Neural progenitor cell (in vitro differentiated cells): ENCODE measurements at places on chromosomes 4 and X. TPM values are rescaled to one million over a fixed set of nuclear protein-coding genes. Genes with fewer than 3 reads are reported as not detected.

Gene MAGIX
- 1.4 and 1.5 TPM in 2 replicates for total RNA-seq

Gene KLHL4
- 0.17 and 0.22 TPM in 2 replicates for total RNA-seq

Gene GPC3
- total RNA-seq, result 968 and 1,039 TPM in 2 replicates

Gene COL25A1
- 1.3 and 2.0 TPM in 2 replicates for total RNA-seq

Gene HPSE
- 0.28 and 0.73 TPM in 2 replicates for total RNA-seq

DNA sequence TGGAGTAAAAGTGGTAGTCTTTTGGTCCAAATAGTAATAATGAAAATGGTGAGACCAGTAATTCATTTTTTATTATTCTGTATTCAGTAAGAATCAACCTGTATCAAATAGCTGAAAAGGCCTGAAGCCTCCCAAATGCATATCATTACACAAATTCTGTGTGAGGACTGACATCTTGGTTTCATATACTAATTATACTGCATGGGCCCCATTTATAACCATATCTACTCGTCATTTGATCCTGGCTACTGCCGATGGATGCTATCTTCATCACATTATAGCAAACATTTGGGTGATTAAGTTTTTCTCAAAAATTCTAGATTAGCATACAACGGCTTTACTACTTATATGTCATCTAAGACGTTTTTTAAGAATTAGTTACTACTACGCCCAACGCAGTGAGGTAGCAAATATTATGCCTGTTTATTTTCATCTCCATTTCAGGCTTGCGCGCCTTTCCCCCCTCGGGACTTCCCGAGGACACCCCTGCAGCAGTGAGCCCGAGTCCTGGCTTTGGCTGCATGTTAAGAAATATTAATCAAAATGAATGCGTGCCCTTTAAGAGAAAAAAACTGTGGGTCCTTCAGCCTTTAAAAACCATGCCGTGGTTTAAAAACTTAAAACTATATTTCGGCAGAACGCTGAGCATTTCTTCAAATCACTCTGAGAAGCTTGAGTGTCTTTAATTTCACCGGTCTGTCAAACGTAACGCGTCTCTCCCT, 814 bp upstream of the MMAA start:
- H3K4me3 ChIP-seq, result peak overlapping the region; percentile 84
- H3K27ac ChIP-seq, result no peak overlapping the region
- no peaks in the 10 kb centered on the region for H3K27me3 ChIP-seq
- H3K36me3 ChIP-seq, result no peaks in the 10 kb centered on the region
- H3K4me1 ChIP-seq, result peaks cover 8% of the 10 kb centered on the region

- no peak overlapping the region for H3K4me3 ChIP-seq
- no peak for DNase-seq
- no peaks in the 10 kb centered on the region for H3K27me3 ChIP-seq
- no peak overlapping the region for H3K27ac ChIP-seq
- H3K36me3 ChIP-seq, result no peaks in the 10 kb centered on the region
Measured at GRCh38 chr4:85673540-85673939, 198.6 kb downstream of the ARHGAP24 start.

- no peaks in the 10 kb centered on the region for H3K27me3 ChIP-seq
- H3K27ac ChIP-seq, result no peak overlapping the region
- no peak for DNase-seq
- H3K4me3 ChIP-seq, result no peak overlapping the region
Measured at GRCh38 chrX:150570512-150570911, 2.1 kb downstream of the MTM1 start.

- no peaks in the 10 kb centered on the region for H3K4me1 ChIP-seq
- no peak for DNase-seq
- no peaks in the 10 kb centered on the region for H3K27me3 ChIP-seq
Measured at GRCh38 chr4:175951794-175952193, 113.8 kb upstream of the WDR17 start.

- no peaks in the 10 kb centered on the region for H3K36me3 ChIP-seq
- H3K27ac ChIP-seq, result no peak overlapping the region
- peaks cover 29% of the 10 kb centered on the region for H3K4me1 ChIP-seq
- H3K4me3 ChIP-seq, result peak overlapping the region; percentile 89
- DNase-seq, result no peak
- H3K27me3 ChIP-seq, result no peaks in the 10 kb centered on the region
Measured at GRCh38 chr4:184647266-184648053, 1.8 kb downstream of the CASP3 start.

GRCh38 chrX:155148724-155149537, 67.3 kb upstream of the VBP1 start:
- no peak overlapping the region for H3K4me3 ChIP-seq
- no peak overlapping the region for H3K27ac ChIP-seq
- no peaks in the 10 kb centered on the region for H3K27me3 ChIP-seq

GRCh38 chrX:13179100-13179499, 134.7 kb upstream of the FAM9C start:
- no peaks in the 10 kb centered on the region for H3K36me3 ChIP-seq
- H3K27ac ChIP-seq, result no peak overlapping the region
- H3K27me3 ChIP-seq, result no peaks in the 10 kb centered on the region
- H3K4me3 ChIP-seq, result no peak overlapping the region
- DNase-seq, result no peak

- H3K36me3 ChIP-seq, result no peaks in the 10 kb centered on the region
- no peaks in the 10 kb centered on the region for H3K4me1 ChIP-seq
- H3K4me3 ChIP-seq, result no peak overlapping the region
Measured at GRCh38 chrX:109886122-109886761, 116.7 kb upstream of the TMEM164 start.

- H3K4me3 ChIP-seq, result no peak overlapping the region
- no peak for DNase-seq
- H3K27me3 ChIP-seq, result no peaks in the 10 kb centered on the region
- no peaks in the 10 kb centered on the region for H3K4me1 ChIP-seq
Measured at GRCh38 chr4:168797738-168798375, 212.2 kb downstream of the CBR4 start.

GRCh38 chr4:116346750-116347149, 738.6 kb downstream of the TRAM1L1 start:
- DNase-seq, result no peak
- no peak overlapping the region for H3K4me3 ChIP-seq
- H3K27ac ChIP-seq, result no peak overlapping the region
- no peaks in the 10 kb centered on the region for H3K4me1 ChIP-seq
- no peaks in the 10 kb centered on the region for H3K27me3 ChIP-seq

- H3K4me3 ChIP-seq, result no peak overlapping the region
- no peak for DNase-seq
- H3K36me3 ChIP-seq, result no peaks in the 10 kb centered on the region
- H3K27ac ChIP-seq, result no peak overlapping the region
Measured at GRCh38 chr4:53885668-53886067, 178.7 kb downstream of the CHIC2 start.

DNA sequence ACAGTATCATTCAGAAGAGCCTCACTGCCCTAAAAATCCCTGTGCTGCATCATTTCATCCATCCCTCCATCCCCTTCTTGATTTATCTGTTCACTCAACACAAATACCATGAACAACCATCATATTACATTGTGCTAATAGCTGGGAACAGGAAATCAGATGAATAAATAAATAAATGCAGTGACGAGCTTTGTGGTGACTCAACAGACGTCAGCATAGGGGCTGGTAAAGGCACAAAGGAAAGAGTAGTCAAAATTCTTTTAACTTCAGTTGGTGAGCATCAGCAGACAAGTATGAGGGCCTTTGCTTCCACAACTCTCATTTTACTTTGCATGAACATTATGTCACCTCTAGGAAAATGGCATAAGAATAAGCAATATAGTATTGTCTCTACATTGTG, 65.5 kb downstream of the EDNRA start:
- H3K4me1 ChIP-seq, result no peaks in the 10 kb centered on the region
- no peak overlapping the region for H3K4me3 ChIP-seq
- no peak overlapping the region for H3K27ac ChIP-seq
- H3K27me3 ChIP-seq, result no peaks in the 10 kb centered on the region

GRCh38 chr4:8394806-8395205, 45.7 kb downstream of the ACOX3 start:
- H3K27me3 ChIP-seq, result no peaks in the 10 kb centered on the region
- no peak overlapping the region for H3K4me3 ChIP-seq
- H3K36me3 ChIP-seq, result no peaks in the 10 kb centered on the region
- peaks cover 19% of the 10 kb centered on the region for H3K4me1 ChIP-seq

GRCh38 chr4:20646287-20646686, 54.0 kb upstream of the PACRGL start:
- no peaks in the 10 kb centered on the region for H3K4me1 ChIP-seq
- no peak for DNase-seq
- no peak overlapping the region for H3K4me3 ChIP-seq
- H3K27me3 ChIP-seq, result no peaks in the 10 kb centered on the region
- H3K27ac ChIP-seq, result no peak overlapping the region

DNA sequence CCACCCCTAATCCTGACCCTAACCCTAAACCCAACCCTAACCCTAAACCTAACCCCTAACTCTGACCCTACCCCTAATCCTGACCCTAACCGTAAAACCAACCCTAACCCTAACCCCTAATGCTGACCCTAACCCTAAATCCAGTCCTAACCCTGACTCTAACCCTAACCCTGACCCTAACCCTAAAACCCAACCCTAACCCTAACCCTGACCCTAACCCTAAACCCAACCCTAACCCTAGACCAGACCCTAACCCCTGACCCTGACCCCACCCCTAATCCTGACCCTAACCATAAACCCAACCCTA, 708 bp upstream of the PCGF3 start:
- H3K4me3 ChIP-seq, result peak overlapping the region; percentile 89
- H3K27me3 ChIP-seq, result peaks cover 15% of the 10 kb centered on the region
- peaks cover 9% of the 10 kb centered on the region for H3K4me1 ChIP-seq
- no peaks in the 10 kb centered on the region for H3K36me3 ChIP-seq

- no peak overlapping the region for H3K27ac ChIP-seq
- H3K36me3 ChIP-seq, result peaks cover 5% of the 10 kb centered on the region
- no peak overlapping the region for H3K4me3 ChIP-seq
Measured at GRCh38 chr4:2858451-2859217, 15.0 kb downstream of the ADD1 start.

DNA sequence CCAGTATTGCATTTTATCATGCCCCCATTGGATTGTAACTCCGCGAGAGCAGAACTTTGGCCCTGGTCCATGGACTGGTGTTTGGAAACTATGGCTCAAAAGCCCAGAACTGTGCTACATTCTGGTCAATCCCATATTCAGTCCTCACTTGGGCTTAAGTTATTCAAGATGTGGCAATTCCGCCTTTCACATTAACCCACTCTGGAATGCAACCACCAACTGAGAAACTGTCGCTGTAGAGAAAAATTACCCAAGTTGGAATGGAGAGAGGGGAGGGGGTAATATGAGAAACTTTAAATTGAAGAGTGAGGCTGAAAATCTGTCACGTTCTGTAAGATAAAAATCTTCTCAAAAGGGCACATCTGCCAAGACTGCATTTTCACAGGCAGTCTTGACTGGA, 189.6 kb upstream of the NHS start:
- no peaks in the 10 kb centered on the region for H3K36me3 ChIP-seq
- no peaks in the 10 kb centered on the region for H3K27me3 ChIP-seq
- DNase-seq, result no peak
